Activated naive CD8-positive, alpha-beta T cell treated with anti-CD3 and anti-CD28 coated beads for 36 hours (primary cell): ENCODE measurements at places on chromosomes 13 and 19. TPM values are rescaled to one million over a fixed set of nuclear protein-coding genes. Genes with fewer than 3 reads are reported as not detected.

- no peaks in the 10 kb centered on the region for H3K36me3 ChIP-seq
- no peak for DNase-seq
- H3K4me3 ChIP-seq: no peak overlapping the region
- H3K4me1 ChIP-seq: no peaks in the 10 kb centered on the region
- H3K27me3 ChIP-seq: no peaks in the 10 kb centered on the region
Observed at GRCh38 chr13:81473366-81473899, 1132.5 kb upstream of the SPRY2 start.

DNA sequence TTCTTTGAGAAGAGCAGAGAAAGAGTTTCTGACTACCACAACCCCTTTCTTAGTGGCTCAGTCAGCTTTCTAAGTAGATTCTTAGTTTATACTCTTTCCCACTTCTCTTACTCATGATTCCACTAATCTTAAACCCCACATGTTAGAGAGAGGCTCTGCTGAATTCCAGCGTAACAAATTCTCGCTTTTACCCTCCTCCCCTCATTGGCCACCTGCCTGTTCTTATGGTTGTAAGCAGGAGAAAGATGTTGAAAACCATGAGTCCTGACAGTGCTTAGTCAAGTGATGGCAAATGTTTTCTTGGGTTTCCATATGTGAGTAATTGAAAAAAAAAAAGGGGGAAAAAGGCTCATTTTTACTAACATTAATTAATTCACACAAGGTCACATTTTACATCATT lies 125.9 kb downstream of the ZDHHC20 start:
- no peak for DNase-seq
- H3K4me1 ChIP-seq: peaks cover 11% of the 10 kb centered on the region
- H3K27me3 ChIP-seq: no peaks in the 10 kb centered on the region
- no peak overlapping the region for H3K27ac ChIP-seq

DNA sequence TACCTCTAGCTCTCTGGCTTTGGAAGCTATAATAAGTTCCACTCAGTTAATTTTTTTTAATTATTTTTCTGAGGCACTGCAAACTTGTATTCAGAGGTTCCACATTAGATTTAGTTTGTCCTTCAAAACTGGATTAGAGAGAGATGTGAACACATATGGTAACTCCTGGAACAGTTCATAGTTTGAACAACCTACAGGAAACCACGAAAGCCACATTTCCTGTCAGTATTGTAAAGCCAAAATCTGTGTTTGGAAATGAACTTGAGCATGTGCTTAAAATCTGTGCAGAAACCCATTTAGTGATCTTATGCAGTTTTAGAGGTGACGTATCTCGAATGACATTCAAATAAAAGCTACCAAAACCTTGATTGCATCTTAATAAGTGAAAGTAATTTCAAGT lies 1952.0 kb downstream of the OLFM4 start:
- H3K36me3 ChIP-seq: no peaks in the 10 kb centered on the region
- H3K27me3 ChIP-seq: no peaks in the 10 kb centered on the region
- DNase-seq: no peak
- H3K4me1 ChIP-seq: no peaks in the 10 kb centered on the region

The CYP2A6 gene
- not detected for total RNA-seq

The CFAP97D2 gene
- not detected for total RNA-seq

The KIR3DL2 gene
- not detected for total RNA-seq

The SPINT2 gene
- total RNA-seq: 31.7 TPM
